ENCODE measurements at places on chromosomes 3 and 15.
A peak's percentile ranks its signal among the peaks of the same experiment; 100 is the strongest.

- DNase-seq: no peak
Measured at GRCh38 chr3:24388159-24388558, 106.5 kb downstream of the THRB start.

GRCh38 chr3:52998771-52999513 lies 46.9 kb downstream of the SFMBT1 start:
- DNase-seq: no peak

GRCh38 chr15:96322536-96323318 lies 7.8 kb upstream of the NR2F2 start:
- no peak for DNase-seq

GRCh38 chr3:159928666-159929065 lies 60.0 kb upstream of the IL12A start:
- peak; percentile 25 for DNase-seq

- no peak for DNase-seq
Measured at GRCh38 chr3:49495023-49495422, 25.0 kb downstream of the DAG1 start.

GRCh38 chr3:188635258-188636042 lies 481.5 kb downstream of the LPP start:
- DNase-seq: no peak

GRCh38 chr3:141408596-141408995 lies 40.3 kb downstream of the ZBTB38 start:
- DNase-seq: no peak

- no peak for DNase-seq
Measured at GRCh38 chr3:49413338-49413734, 1.1 kb downstream of the TCTA start.

DNA sequence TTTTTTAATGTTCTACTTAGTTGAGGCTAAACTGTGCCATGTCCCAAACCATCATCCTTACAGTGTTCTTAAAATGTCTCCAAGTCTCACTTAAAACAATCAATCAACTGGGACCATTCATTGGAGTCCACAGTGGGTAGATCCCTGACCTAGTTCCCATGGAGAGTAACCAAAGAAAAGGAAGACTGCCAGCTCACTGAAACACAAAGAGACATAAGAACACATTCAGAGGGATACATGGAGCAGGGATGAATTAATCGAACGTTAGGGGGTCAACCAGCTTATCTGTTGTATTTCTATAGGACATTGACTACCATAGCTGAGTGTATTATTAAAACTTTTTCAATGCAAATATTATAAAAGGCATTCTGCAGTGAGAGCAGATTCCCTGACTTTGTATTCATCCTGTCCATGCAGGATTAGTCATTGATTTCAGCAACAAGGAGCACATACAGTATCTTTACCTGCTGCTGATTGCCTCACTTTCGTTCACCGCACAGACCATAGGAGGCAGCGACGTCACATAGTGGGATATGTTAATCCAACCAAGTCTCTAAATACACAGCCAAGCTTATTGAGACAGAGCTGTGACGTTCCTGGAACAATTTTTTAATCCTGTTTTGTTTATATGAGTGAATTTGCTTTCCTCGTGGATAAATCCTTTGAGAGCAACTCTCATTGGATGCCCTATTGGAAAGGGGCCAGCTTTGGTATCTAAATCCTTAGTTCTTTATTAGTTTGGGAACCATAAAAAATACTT lies 364.9 kb upstream of the RBMS3 start:
- DNase-seq: no peak

GRCh38 chr3:197339841-197340520 lies 41.6 kb upstream of the DLG1 start:
- DNase-seq: no peak

Data from 8988T (cell line).